CD8-positive, alpha-beta memory T cell (primary cell): ENCODE measurements at places on chromosomes 2 and 18.

- no peak for DNase-seq
Observed at GRCh38 chr2:27720004-27720551, 51.4 kb upstream of the MRPL33 start.

DNA sequence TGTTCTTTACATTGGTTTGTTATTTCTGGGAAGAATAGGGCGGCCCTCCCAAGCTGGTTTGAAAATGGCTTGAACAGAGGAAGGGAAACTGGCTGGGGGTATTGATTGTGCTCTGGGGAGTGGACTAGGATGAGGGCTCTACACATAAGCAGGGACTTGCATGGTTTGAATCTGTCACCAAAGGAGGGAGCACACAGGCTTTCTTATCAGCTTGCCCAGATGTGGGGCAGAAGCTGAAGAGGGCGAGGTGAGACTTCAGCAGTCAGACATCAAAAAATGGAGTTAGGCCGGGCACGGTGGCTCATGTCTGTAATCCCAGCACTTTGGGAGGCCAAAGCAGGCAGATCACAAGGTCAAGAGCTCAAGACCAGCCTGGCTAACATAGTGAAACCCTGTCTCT lies 7.2 kb upstream of the RAB12 start:
- no peak for DNase-seq

DNA sequence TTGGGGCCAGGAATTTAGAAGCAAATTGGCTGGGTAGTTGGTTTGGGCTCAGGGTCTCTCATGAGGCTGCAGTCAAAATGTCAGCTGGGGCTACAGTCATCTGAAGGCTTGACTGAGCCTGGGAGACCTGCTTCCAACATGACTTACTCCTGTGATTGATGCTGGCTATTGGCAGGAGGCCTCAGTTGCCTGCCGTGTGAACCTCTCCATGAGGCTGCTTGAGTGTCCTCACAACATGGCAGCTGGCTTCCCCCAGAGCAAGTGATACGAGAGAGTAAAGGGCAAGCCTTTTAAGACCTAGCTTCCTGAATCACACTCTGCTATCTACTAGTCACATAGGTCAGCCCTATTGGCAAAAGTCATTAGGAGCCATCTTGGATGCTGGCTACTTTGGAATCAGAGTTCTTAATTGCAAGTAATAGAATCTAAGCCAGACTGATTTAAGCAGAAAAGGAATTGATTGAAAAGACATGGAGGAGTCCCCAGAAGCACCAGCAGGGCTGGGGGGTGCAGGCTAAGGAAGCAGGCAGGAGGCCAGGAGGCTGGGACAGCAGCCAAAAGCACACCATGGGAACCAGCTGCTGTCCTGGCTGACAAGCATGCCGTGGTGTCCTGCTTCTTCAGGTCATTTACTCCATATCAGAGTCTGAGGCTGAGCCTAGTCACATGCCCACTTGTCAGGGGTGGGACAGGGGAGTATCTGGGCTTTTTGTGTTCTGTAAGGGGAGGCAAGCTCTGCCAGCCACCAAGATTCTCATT lies 7.8 kb upstream of the GIGYF2 start:
- no peak for DNase-seq

GRCh38 chr18:9952633-9953416 lies 39.0 kb downstream of the VAPA start:
- no peak for DNase-seq

- DNase-seq = no peak
Observed at GRCh38 chr2:67626656-67627055, 229.5 kb downstream of the ETAA1 start.

GRCh38 chr18:62828852-62829251 lies 113.5 kb downstream of the PHLPP1 start:
- DNase-seq = no peak

GRCh38 chr2:19623488-19623887 lies 265.1 kb upstream of the OSR1 start:
- DNase-seq = no peak
